Caki2 (cell line): ENCODE measurements at places on chromosomes 7 and 10.
A peak's percentile ranks its signal among the peaks of the same experiment; 100 is the strongest.

- peak; percentile 76 for DNase-seq
Measured at GRCh38 chr10:127276794-127277462, 80.5 kb upstream of the INSYN2A start.

DNA sequence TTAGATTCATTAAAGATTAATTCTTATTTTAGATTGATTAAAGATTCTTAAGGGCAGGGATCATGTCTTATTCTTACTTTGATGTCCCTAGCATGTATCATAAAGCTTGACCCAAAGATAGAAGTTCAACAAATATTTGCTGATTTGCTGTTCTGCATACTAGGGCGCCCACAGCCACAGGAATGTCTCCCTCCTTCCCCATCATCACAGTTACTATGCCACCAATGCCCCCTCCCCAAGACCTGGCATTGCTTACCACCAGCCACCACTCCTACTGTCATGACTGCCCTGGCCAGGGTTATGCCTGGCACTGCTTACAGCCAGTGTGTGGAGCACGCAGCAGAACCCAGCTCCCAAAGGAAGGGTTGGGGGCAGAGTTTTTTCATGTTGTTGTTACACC lies 86.7 kb upstream of the AGK start:
- no peak for DNase-seq

DNA sequence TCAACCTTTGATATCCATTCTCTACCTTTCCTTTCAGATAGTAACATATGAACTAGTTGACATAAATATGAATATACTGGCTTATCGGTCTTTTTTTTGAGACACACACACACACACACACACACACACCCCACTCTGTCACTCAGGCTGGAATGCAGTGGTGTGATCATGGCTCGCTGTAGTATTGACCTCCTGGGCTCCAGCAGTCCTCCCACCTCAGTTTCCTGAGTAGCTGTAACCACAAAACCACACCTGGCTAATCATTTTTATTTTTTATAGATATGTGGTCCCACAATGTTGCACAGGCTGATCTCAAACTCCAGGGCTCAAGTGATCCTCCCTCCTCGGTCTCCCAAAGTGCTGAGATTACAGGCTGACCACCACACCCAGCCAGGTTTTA lies 14.2 kb upstream of the NT5C3A start:
- DNase-seq = no peak

DNA sequence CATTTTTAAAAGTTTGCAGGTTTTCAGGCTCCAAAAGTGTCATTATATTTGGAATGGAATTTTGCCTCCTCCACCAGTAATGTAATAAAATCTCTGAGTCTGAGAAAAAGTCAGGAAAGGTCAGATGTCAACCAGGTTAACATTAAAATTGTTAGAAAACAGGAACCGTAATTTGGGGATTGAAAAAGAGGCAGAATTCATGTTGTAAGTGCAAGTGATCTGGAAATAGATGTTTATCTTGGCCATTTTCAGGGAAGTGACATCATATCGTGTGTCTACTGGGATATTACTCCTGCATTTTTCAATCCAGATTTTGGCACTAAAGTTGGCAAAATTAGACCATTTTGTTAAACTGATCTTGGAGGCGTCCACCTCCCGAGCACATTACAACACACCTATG lies 428.5 kb upstream of the MGMT start:
- DNase-seq = no peak

- no peak for DNase-seq
Measured at GRCh38 chr7:104761892-104762291, 252.1 kb upstream of the KMT2E start.
